IPS-NIHi11 (cell line): ENCODE measurements at places on chromosomes 11 and 22.

- no peak for DNase-seq
These were observed 20.7 kb downstream of the MS4A4A start for GRCh38 chr11:60301178-60301577.

DNA sequence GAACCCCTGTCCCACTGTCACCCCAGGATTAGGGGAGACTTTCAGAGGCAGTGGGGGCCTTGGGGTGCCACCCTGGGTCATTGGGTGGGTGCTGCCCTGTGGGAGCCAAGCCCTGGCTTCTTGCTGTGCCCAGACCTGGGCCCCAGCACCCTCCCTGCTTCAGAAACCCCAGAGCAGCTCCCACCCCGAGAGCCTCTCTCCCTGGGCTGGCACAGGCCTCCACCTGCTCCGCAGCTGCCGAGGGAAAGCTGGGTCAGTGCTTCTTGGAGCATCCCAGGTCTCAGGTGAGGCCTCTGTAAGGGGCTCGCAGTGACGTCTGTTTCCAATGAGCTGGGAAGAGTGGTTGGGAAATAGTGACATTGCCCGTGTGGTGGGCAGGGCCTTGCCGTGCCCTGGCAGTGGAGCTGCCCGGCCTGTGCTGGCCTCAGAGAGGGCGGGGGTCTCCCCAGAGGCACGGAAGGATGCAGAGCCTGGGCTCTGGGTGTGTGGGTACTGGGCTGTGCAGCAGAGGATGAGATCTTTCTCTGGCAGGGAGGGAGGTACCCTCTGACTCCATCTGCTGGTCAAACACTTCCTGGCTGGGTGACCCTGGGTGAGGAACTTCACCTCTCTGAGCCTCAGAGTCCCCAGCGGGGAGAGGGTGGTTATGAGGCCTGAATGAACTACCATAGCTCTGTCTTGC is 23.0 kb downstream of the C22orf23 start:
- peak; percentile 69 for DNase-seq

DNA sequence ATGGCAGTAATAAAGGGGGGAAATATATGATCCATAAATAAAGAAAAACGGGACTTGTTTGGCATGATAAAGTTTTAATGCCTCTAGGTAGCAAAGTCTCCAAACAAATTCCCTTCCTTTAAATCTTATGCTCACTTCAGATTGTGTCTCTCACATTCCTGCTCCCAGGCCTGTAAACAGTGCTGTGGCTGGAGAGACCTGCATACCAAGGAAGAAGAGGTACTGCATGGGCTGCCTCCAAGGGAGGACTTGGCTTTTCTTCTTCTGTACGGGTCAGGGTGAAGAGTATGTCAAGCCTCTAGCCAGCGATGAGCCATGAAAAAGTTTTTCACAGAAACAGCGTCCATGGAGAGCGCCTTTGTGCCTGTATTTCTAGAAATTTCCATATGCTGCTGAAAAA is 161.8 kb downstream of the KIRREL3 start:
- no peak for DNase-seq

- DNase-seq = no peak
These were observed 61.4 kb downstream of the C11orf58 start for GRCh38 chr11:16799890-16800289.

DNA sequence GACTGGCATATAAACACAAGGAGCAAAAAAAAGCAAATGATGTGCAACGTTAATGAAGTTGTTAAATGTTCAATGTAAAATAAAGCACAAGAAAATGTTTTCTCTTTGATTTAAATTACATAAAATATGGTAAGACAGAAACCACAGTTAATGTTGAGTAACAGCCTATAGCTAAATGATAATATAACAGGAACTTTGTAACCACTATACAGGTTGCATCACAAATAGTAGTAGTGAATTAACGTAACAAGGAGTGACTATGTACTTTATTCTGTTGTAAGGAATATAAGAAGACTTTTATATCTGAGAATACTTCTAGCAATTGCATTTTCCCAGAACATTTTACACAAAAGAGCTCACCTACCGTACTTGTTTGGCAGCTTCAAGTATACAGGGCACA is 16.9 kb downstream of the SAAL1 start:
- no peak for DNase-seq

DNA sequence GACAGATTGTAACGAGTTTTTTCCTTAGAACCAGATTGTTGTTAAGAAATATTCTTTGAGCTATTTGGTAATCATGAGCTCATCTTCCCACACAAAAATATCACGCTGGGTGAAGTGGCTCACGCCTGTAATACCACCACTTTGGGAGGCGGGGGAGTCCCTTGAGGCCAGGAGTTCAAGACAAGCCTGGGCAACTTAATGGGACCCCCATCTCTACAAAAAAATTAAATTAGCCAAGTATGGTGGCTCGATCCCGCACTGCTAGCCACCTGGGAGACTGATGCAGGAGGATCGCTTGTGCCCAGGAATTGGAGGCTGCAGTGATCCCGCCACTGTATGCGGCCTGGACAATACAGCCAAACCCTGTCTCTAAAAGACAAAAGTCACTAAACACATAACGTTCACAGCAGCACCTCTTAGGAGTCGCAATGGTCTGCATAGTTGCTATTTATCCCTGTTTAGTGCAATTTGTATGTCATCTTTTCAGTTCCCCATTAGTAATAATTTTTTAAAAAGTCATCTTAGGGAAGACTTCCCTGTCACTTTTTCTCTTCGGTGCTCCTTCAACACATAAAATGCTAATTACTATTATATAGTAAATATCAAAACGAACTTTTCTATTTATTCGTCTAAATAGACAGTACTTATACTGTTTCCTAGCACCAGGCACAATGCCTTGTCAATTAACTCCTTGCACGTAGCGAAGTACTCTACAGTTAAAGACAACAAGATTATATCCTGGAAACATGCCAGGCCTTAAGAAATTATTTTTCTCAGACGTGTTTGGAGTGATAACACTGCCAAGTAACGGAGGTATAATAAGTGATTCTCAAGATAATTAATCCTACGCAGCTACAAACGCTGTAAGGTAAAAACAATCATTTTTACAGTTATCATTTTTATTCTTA is 1.1 kb downstream of the ST13 start:
- no peak for DNase-seq

GRCh38 chr22:20396639-20397038 is 2.7 kb downstream of the ZNF74 start:
- DNase-seq = no peak

DNA sequence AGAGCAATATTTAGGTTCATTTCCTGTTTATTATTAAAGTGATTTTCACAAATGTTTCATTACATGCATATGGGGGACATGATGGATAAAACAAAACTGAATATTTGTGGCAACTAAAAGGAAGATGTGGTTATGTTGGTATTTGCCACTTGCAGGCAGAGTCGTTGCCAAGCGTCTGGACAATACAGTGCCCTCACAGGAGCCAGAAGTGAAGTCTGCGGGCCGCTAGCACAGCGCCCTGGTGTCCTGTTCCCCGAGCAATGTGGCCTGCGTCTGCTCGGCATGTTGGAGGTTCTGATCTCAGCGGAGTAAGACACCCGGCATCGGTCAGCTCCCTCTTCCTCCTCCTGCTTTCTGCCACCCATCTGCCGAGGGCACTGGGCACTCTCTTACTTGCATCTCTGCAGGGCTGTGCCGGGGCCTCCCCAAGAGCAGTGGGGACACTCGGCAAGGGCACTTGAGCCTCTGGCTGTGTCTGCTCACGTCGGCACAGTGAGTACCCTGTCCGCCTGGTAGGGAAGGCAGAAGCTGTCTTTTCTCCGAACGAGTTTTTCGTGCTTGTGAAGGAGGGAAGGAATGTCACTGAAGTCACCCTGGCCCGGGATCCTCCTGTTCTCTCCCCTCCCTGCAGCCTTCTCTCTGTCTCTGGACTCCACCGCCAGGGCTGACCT is 10.5 kb upstream of the TTLL12 start:
- DNase-seq = no peak

GRCh38 chr11:108959874-108960273 is 295.0 kb downstream of the DDX10 start:
- DNase-seq = no peak

- no peak for DNase-seq
These were observed 30.0 kb downstream of the KIAA1671 start for GRCh38 chr22:24982301-24983056.

GRCh38 chr11:27902981-27903624 is 202.8 kb upstream of the BDNF start:
- DNase-seq = no peak

DNA sequence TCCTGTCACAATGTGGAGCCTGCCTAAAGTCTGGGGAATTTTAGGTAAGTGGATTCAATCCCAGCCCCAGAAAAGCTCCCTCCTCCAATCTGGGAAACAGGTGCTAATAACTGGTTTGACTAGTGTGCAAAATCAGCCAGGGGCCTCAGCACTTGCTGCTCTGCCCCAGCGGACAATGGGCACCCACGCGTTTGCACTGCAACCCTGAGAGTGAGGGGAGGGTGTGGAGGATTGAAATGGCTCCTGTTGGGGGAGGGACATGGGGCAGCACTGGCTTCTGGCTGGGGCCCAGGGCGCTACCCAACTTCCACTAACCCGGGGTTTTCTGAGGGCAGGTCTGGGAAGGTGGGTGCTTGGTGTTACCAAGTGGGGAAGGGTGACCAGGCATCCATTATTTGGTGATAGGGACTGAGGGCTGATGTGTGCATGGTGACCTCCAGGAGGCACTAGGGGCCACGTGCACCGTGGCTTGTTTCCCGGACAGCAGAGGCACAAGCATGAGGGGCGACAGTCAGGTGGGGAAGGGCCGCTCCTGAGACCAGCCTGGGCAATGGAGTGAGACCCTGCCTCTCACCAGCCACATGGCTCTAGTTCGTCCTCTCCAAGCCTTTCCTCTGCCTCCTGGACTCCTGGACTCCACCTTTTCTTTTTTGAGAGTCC is 4.3 kb upstream of the PNPLA5 start:
- peak; percentile 37 for DNase-seq

DNA sequence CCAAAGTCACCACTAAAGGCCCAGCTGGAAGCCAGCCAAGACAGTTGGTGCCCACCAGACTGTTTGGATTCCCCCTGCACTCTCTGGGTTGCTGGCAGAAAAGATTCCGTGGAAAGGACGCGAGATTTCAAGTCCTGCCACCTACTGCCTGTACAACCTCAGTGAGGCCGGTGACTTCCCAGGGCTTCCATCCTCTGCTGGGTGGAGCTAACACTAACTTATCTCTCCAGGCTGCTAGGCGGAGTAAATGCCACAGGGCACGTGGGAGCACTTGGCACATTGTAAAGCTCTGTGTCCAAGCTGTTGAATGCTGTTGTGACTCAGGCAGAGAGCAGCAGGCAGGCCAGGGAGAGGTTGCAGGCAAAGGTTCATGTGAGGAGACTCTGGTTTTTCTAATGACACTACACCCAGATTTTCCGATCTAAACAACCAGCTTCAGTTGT is 50.9 kb upstream of the CDON start:
- peak; percentile 59 for DNase-seq

DNA sequence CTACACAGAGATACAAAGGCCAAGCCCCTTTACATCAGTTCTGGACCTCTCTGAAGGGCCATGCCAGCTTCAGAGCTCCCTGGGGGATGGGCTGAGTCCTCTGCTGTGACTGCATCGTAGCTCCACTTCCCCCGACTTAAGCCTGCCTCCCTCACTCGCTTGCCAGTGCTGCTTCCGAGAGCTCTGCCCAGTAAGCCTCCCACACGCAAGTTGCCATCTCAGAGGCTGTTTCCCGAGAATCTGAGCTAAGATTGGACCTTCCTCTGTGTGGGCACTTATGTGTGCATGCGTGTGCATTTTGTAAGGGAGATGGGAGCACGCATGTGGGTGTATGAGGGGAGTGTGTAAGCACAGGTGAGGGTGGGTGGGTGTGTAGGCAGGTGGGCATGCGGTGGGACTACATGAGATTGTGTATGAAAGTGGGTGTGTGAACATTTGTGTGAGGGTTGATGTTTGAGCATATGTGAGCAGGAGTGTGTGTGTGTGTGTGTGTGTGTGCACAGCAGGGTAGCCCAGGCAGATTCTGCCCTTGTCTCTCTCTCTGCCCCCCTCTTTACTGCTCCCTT is 163.0 kb upstream of the SYT13 start:
- DNase-seq = no peak

- no peak for DNase-seq
These were observed 800 bp downstream of the KCTD21 start for GRCh38 chr11:78187366-78188285.

GRCh38 chr11:35045236-35045820 is 93.6 kb upstream of the CD44 start:
- DNase-seq = no peak

DNA sequence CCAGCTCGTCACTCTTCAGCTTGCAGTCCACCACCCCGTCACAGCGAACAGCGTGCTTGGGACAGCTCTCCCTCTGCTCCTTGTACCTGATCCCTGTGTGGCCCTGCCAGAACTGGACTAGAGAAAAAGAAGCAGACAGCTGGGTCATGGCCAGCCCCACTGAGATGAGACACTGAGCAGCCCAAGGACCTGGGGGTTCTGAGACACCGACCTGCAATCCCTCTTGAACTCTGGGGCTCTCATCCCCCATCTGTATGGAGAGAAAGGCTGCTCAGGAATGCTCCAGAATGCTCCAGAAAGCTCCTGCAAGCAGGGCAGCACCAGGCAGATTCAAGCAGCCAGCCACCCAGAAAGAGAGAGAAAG is 14.8 kb downstream of the TMPRSS13 start:
- DNase-seq = no peak

DNA sequence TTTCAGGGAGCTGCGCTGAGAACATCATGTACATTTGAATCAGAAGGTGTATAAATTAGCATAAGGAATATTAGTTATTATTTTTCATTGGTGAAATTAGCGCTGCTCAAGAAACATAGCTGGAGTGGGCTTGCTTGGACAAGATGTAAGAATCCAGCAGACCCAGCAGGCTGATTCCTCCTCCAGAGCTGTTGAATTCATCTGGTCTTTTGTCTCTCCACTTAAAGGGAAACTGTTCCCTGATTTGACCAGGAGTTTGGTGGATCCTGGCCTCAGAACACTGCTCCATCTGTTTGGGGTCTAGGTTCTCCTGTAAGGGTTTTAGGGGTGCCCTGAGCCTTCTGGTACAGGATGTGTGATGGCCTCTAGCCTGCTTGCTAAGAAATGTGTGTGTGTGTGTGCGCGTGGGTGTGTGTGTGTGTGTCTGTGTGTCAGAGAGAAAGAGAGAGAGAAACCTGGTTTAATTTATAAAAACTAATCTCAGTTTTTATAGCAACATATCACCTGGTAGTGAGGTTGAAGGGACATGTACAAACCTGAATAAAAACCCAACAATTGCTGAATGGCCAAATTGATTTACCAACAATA is 8.3 kb upstream of the SORL1 start:
- no peak for DNase-seq

DNA sequence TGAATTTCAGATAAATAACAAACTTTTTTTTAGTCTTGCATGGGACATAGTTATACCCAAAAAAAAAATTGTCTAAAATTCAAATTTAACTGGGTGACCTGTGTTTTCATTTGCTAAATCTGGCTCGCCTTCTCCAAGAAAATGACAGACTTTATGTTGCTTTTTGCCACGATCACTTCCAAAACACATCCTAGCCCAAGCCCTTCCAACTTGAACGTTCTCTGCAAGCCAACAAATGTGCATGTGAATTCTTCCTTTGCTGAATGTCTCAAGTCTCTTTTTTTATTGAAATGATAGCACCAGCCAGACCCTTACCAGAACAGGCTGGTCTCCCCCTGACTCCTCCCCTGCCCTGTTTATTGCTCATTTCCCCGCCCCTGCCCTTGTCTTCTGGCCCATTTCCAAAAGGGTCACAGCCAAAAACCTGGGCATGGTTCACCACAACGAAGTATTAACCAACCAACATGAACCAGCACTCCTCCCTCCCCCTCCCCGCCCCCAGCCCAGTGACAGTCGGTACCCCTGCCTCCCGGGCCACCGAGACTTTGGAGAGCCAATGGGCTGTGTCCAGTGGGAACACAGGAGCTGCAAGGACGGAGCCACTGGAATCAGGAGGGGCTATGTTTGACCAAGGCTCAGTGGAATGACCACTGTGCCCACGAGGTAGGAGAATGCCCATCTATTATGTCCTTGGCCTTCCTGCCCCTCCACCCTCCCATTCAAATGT is 63.2 kb downstream of the BTG4 start:
- no peak for DNase-seq
